ENCODE measurements at places on chromosomes 2 and 18. TPM values are rescaled to one million over a fixed set of nuclear protein-coding genes. Genes with fewer than 3 reads are reported as not detected.

- no peaks in the 10 kb centered on the region for H3K27me3 ChIP-seq
- H3K4me1 ChIP-seq = peaks cover 5% of the 10 kb centered on the region
- H3K4me3 ChIP-seq = no peak overlapping the region
Observed at GRCh38 chr2:152532241-152532640, 185.0 kb downstream of the PRPF40A start.

- H3K4me1 ChIP-seq = no peaks in the 10 kb centered on the region
- H3K27me3 ChIP-seq = no peaks in the 10 kb centered on the region
- H3K27ac ChIP-seq = no peak overlapping the region
- DNase-seq = no peak
- no peaks in the 10 kb centered on the region for H3K36me3 ChIP-seq
- H3K4me3 ChIP-seq = no peak overlapping the region
Observed at GRCh38 chr2:177782613-177783012, 290.0 kb downstream of the PDE11A start.

CTAGE1 gene
- not detected for total RNA-seq

FTCDNL1 gene
- 0.87 TPM for total RNA-seq

- no peak overlapping the region for H3K27ac ChIP-seq
- no peaks in the 10 kb centered on the region for H3K36me3 ChIP-seq
- H3K27me3 ChIP-seq = no peaks in the 10 kb centered on the region
- no peak for DNase-seq
- H3K4me3 ChIP-seq = no peak overlapping the region
Observed at GRCh38 chr2:181005326-181005655, 24.9 kb downstream of the UBE2E3 start.

DNA sequence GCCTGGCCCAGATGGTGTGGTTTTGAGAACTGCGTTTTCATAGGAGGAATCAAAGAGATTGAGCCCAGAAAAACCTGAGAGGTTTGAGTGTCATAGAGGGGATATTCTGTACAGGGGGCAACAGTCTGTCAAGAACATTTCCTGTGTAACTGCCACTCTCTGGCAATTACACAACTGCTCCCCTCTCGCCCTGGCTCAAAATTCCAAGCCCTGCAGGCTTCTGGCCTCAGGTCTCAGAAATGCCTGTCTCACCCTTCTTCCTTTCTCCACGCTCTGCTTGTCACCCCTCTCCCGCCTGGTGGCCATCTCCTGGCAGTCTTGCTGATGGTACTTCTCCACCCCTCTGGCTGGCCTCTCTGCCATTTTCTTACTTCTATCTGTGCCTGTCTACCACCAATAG is 4.0 kb downstream of the VAMP5 start:
- no peak overlapping the region for H3K4me3 ChIP-seq
- no peaks in the 10 kb centered on the region for H3K27me3 ChIP-seq
- H3K27ac ChIP-seq = peak overlapping the region; percentile 36
- peaks cover 23% of the 10 kb centered on the region for H3K4me1 ChIP-seq

VSNL1 gene
- total RNA-seq = 2.6 TPM

DNA sequence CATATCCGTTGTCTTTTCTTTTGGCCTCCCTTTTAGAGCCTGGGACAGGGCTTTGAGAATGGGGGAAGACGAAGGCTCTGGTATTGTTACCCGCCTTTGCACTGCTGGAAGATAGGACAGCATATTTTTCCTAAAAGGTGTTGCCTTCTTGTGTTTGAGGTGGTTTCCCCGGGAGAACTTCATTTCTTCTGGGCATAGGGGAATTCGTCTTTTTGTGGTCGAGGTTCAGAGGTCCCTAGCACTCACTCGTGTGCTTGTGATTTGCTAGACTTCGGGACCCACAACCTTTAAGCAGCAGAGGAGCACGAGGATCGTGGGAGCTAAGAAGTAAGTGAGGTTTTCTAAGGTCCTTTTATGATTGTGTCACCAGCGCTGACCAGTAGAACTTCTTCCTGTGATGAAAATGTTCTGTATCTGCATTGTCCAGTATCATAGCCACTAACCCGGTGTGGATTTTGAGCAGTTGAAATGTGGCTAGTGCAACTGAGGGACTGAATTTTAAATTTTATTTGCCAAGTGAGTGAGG is 611 bp downstream of the ZNF512 start:
- no peak for DNase-seq
- peak overlapping the region; percentile 67 for H3K4me3 ChIP-seq

SLC14A1 gene
- 0.43 TPM for total RNA-seq

SCYGR6 gene
- total RNA-seq = not detected

DNA sequence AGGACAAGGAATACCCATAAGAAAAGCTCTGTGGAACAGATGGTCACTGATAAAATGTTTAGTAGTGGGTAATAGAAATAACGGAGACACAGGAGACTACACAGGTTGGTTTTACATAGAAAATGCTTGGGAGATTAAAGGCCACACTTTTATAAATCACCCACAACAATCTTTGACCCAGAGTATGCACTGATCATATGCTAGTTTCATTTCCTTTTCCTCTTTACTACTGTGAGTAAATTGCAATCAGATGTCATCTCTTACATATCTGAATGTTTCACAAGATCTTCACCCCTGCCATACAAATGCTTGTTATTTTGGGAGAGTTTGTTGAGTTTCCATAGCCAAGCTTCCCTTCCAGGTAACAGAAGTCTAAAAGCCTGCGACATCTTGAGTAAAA is 978.4 kb upstream of the KLHL29 start:
- no peaks in the 10 kb centered on the region for H3K4me1 ChIP-seq
- H3K27ac ChIP-seq = no peak overlapping the region
- no peaks in the 10 kb centered on the region for H3K27me3 ChIP-seq
- H3K36me3 ChIP-seq = no peaks in the 10 kb centered on the region

DNA sequence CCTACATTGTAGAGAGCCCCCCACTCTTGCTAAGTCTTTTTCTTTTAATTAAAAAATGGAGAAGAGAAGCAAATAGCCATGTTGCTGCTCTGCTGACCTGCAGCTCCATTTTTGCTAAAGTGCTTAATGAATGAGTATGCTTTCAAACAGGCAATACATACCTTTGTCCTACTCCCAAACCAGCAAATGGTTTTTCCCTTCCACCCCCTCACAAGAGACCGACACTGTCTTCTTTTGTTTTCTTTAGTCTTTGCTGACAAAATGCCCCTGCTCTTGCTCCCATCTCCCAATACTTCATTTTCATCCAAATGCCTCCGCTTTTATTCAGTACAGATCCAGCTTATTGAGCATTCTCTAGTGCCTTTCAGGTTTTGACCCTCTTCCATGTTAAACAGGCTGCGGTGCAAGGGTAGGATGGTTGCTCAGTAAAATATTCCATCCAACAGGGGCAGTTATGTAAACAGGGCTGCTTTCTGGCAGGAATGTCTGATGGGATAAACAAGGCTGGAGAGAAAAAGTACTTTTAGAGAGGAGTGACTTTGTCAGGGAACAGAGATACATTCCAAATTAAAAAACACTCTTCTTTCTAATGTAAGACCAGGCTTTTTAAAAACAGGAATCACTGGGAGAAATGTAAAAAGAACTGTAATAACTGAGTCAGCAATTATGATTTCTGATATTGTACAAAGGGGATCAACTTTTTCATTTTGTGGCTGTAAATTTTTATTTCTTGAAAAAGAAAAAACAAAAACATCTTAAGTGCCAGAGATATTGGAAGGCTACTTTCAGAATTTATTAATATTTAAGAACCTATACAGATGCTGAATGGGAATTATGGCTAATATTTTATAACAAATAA is 136.8 kb downstream of the MEP1B start:
- H3K4me1 ChIP-seq = peaks cover 12% of the 10 kb centered on the region
- no peaks in the 10 kb centered on the region for H3K27me3 ChIP-seq
- DNase-seq = no peak
- no peak overlapping the region for H3K4me3 ChIP-seq
- no peak overlapping the region for H3K27ac ChIP-seq
- no peaks in the 10 kb centered on the region for H3K36me3 ChIP-seq

- DNase-seq = no peak
- peak overlapping the region; percentile 53 for H3K27ac ChIP-seq
- no peaks in the 10 kb centered on the region for H3K36me3 ChIP-seq
- H3K4me1 ChIP-seq = peaks cover 16% of the 10 kb centered on the region
- no peak overlapping the region for H3K4me3 ChIP-seq
Observed at GRCh38 chr2:217418544-217418943, 558.7 kb upstream of the TNP1 start.

DNA sequence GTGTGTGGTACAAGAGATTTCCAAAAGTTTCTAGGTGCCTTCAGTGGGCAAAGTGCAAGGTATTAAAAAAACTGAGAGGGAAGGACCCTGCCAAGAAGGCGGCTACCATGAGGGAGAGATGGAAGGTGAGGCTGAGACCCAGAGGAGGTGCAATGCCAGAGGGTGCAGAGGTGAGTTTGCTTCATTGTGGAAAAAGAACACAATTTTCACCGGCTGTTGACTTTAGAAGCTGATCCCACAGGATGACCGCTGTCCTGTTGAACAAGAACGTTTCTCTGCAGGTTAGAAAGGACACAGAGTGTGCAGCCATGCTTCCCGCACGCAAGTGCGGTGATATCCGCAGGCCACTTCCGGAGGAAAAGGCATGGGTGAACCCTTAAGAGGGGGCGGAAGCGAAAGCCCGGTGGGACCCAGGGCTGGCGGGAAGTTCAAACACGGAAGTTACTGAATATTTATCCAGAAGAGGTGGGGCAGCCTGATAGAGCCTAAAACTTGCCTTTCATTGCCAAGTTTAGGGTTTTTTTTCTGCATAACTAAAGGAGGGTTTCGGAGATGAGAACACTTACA is 16.6 kb downstream of the SP110 start:
- H3K27me3 ChIP-seq = no peaks in the 10 kb centered on the region
- no peak overlapping the region for H3K4me3 ChIP-seq
- no peaks in the 10 kb centered on the region for H3K36me3 ChIP-seq

DNA sequence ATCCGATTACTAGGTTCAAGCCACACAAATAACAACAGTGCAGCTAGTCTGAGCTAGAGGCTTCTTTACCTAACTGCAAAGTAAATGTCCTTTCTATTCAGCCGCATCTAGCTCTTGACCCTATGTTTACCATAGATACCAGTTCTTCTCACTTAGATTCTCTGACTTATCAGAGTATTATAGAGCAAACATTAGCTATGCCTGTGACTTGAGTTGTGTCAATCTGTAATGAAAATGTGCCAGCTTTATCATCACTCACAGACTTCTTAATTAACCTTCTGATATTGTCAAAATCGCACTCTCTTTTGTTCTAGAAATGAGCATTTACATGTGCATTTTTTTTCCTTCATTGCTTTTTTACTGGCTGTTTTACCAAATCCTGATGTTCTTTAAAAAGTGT is 79.9 kb downstream of the BCL11A start:
- no peak for DNase-seq
- H3K4me3 ChIP-seq = no peak overlapping the region
- H3K36me3 ChIP-seq = no peaks in the 10 kb centered on the region
- no peaks in the 10 kb centered on the region for H3K4me1 ChIP-seq
- H3K27ac ChIP-seq = no peak overlapping the region

TEX44 gene
- total RNA-seq = not detected

- H3K36me3 ChIP-seq = no peaks in the 10 kb centered on the region
- H3K27ac ChIP-seq = no peak overlapping the region
- no peaks in the 10 kb centered on the region for H3K4me1 ChIP-seq
- H3K27me3 ChIP-seq = no peaks in the 10 kb centered on the region
Observed at GRCh38 chr2:226017537-226017936, 618.0 kb downstream of the NYAP2 start.

- H3K36me3 ChIP-seq = no peaks in the 10 kb centered on the region
- no peak overlapping the region for H3K4me3 ChIP-seq
- no peaks in the 10 kb centered on the region for H3K4me1 ChIP-seq
Observed at GRCh38 chr2:144011098-144011497, 508.8 kb downstream of the ZEB2 start.

ACMSD gene
- total RNA-seq = not detected

DNA sequence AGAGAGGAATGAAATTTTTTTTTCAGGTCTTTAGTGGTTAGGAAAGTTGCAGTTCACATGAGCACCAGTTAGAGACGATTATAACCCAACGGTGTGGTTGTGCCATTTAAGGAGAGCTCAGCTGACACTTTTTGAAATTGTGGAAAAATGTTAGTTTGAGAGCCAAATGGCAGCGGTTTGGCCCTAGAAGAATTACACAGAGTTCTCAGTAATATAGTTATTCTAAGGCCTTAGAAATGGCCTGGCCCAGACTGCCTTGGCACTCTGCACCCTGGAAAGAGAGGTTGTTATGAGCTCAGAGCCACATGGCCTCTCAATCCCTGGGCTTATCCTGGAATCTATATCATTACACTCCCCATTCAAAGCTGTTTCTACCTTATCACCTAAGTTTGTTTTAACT is 117.4 kb downstream of the RHBDD1 start:
- no peaks in the 10 kb centered on the region for H3K27me3 ChIP-seq
- no peaks in the 10 kb centered on the region for H3K36me3 ChIP-seq
- no peaks in the 10 kb centered on the region for H3K4me1 ChIP-seq
- DNase-seq = no peak
- no peak overlapping the region for H3K4me3 ChIP-seq
- no peak overlapping the region for H3K27ac ChIP-seq

SERPINB12 gene
- not detected for total RNA-seq

Measured in ovary (tissue), 10 donors.